Fibroblast of skin of abdomen (primary cell): ENCODE measurements at places on chromosomes 6 and 20.

- peak; percentile 46 for DNase-seq
These were observed 18.1 kb downstream of the ACSS1 start for GRCh38 chr20:25039697-25040437.

- DNase-seq: no peak
These were observed 119.0 kb downstream of the EYA4 start for GRCh38 chr6:133360194-133360593.

DNA sequence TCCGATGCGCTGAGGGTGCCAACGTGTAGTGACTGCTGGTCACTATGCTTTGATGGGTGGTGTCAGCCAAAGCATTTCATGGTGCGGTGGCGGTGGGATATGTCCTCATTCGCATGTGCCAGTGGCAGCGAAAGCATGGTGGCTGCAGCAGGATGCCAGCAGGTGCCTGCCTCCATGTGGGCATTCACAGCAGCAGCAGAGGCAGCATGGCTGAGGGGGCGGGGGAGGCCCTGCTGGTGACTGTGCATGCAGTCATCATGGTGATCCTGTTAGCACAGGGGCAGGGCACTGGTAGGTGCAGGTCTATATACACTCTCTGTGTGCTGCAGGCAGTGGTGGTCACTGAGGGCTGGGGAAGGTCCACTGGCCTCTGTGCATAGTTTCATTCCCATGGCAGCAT lies 22.0 kb downstream of the FIG4 start:
- DNase-seq: no peak

DNA sequence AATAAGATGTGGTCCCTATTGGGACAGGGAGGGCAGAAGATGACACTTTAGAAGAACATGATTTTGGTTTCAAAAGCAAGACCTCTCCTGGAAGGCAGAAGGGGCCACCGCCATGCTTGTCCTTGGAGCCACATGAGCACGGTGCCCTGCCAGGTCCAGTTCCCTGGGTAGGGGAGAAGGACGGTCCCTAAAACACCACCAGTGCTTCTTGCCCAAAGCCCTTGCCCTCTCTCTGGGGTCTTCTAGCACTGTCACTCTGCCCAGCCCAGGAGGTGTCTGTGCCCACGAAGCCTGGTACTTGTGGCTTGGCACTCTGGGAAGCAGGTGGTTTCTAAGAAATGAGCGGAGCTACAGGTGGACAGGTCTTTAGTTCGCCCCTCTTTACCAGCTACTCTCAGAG lies 46.0 kb downstream of the PLCG1 start:
- no peak for DNase-seq
